ENCODE measurements at places on chromosomes 7 and 10.

- DNase-seq = no peak
Measured at GRCh38 chr10:127257395-127257794, 61.0 kb upstream of the INSYN2A start.

GRCh38 chr7:99733448-99733847 lies 1.5 kb downstream of the CYP3A7 start:
- no peak for DNase-seq

DNA sequence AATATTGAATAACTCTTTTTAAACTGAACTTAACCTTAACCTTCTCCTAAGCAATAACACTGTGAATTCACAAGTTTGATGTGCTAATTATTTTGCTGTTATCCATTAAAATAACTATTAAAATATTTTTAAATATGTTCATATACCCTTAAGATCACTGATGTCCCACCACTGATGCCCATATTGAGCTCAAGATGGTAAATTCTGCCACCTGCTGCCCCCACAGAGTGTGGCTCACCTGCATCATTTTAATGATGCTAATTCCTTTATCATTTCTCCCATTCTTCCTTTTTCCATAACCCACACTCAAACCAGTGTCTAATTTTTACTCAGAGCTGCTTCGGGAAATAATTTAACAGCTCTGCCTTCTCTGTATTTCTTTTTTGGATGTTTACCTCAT lies 82.3 kb upstream of the ARID5B start:
- no peak for DNase-seq

DNA sequence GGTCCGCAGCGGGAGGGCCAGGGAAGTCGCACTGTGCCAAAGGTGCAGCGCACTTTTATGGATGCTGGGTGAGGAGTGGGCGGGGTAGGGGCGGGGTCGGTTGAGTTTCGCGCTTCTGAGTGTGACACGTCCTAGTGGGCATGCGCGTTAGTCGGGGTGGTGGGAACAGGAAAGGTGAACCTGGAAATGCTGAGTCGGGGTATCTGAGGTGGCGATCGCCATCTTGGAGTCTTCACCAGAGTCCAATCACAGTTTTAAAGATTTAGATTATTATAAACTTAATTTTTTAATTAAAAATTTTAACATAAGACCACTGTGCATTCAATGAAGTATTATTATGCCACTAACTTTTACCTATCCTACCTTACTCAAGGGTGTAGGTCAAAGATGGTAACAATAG lies 45.7 kb downstream of the ZNF138 start:
- DNase-seq = no peak

DNA sequence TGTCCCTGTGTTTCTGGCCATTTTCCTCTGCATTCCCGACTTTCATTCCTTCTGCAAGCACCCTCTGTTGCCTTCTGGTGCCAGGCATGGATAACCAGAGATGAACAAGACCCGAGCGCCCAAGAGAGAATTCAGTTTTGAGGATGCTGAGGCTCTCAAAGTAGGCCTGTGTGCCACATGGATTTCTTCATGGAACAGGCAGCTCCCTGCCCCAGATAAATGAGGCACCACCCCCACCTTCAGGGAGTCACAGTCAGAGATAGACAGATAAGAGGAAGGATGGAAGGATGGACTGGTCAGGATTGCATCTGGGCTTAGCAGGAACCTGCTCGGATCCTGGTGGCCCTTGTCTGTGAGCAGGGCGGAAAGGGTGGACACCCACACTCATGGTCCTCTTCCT lies 49.4 kb downstream of the ADCYAP1R1 start:
- no peak for DNase-seq

GRCh38 chr10:103861505-103861904 lies 6.1 kb upstream of the SH3PXD2A start:
- DNase-seq = no peak

GRCh38 chr7:92916770-92917224 lies 80.4 kb upstream of the CDK6 start:
- no peak for DNase-seq

DNA sequence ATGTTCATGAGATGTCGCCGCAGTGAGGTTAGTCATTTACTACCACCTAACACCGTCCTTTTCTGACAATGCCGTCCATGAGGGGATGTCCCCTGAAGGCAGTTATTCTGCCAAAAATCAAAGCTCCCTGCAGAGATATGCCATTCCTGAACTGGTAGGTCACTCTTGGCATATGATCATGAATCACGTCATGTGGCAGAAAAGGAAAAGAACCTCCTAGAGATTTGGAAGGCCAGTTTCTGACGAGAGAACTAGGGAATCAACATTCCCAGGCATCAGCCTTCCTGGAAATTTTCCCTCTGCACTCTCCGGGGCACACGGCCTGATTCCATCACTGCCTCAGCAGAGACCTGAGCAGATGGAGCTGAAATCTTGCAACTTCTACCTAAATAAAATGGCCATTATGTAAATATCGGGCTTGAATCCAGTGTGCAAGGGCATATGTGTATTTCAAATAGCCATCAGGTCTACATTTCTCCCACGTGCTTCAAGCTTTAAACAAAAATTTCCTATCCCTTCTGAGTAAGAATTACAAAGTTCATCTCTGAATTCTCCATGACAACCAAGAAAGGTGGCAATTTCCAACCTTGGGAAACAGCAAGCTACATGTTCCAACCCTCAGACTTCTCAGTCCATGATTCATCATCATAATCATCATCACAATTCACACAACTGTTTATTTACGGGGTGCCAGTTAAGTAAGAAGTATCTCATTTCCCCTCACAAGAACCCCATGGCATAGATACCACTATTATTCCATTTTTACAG lies 46.5 kb downstream of the AMPH start:
- no peak for DNase-seq

DNA sequence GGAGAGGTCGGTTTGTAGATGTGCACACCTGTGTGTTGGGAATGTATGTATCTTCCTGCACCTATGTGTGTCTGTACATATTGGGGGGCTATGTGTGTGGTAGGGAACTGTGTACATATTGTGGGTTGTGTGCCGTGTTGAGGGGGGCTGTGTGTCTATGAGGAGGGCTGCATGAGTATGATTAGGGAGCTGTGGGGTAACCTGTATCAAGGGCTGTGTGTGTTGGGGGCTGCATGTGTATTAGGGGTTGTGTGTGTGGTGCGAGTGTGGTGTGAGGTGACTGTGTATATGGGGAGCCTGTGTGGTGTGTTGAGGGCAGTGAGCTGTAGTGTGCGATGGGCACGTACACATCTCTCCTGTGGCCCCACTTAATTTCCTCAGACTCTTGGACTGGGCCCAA lies 22.2 kb upstream of the PAX2 start:
- no peak for DNase-seq
